ENCODE measurements at places on chromosomes 7 and 10.

- no peak for DNase-seq
Observed at GRCh38 chr7:151927011-151927410, 29.2 kb upstream of the GALNTL5 start.

- DNase-seq = no peak
Observed at GRCh38 chr10:125169915-125170314, 9.6 kb upstream of the CTBP2 start.

DNA sequence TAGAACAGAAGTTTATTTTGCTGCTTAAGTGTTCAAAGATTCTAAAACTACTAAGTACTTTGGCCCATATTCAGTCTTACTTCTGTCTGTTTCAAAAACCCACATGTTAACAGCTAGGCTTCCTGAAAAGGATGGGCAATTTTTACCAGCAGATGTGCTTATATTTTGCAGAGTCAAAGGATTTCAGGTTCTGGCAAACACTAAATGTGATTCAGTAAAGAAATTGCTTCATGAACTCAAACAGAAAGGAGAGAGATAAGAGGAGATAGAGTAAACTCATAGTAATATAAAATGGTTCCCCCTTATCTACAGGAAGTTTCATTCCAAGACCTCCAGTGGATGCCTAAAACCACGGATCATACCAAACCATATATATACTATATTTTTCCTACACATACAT lies 248.5 kb downstream of the AGMO start:
- DNase-seq = no peak

DNA sequence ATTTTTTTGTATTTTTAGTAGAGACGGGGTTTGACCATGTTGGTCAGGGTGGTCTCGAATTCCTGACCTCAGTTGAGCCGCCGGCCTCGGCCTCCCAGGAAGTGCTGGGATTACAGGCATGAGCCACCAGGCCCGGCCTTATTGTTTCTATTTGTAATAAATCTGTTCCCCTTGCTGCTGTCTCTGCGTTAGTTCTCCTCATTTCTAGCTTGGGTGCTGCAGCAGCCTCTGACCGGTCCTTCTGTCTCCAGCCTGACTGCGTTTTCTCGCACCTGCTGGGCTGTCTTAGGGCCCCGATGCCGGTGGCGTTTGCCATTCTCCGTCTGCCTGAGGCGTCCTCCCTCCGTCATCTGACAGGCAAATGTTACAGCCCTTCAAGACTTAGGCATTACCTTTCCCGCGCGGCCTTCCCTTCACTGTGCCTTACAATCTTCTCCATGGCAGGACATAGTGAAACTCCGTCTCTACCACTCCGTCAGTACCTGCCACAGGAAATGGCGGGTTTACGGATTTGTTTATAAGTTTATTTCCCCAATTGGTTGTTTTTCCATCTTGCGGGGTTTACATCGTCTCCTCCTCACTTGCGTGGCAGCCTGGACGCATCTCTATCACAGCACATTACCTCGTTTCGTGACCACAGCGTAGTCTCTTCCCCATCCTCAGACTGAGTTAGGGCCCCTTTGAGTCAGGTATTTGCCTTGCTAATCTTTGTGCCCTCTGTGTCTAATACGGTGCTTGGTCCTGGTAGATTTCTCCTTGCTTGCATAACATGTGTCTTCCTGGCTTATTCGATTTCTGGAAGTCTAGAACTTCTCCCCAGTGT lies 2.3 kb upstream of the GIMAP8 start:
- DNase-seq = no peak

GRCh38 chr10:125768219-125768855 lies 7.3 kb downstream of the MMP21 start:
- no peak for DNase-seq

DNA sequence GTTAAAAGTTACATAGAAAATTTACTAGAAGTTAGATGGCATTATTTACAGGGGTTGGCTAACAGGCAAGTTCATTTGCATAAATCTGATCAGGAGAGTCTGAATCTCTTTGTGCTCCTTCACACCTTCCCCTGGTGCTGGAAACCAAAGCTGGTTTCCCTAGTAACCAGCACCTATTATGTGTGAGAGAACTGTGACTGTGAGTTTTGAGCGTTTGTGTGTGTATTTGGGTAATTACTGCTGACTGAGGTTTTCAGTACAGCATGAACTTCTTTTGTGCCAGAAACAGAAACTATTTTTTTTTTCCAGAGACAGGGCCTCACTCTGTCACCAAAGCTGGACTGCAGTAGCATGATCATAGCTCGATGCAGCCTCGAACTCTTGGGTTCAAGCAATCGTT lies 10.3 kb upstream of the IFIT1B start:
- no peak for DNase-seq

DNA sequence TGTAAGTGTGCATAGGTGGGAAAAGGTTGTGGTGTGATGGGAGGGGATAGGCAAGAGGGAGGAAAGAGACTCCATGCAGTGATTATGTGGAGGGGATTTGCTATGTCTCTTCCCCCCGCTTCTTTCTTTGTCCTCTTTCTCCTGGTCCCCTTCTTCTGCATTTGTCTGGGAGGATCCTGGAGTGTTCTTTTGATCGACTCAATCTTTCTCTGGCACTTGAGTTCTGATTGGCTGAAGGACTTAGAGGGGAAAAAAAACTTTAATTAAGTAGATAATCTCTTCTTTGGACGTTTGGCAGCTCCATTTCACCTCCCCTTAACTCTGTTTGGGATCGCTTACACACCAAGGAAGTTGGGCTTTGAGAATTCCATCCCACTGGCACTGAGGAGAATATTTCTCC lies at the start of gene WNT8B:
TSS of gene WNT8B (plus strand) at position 301 of the 400 bp plus-strand sequence. CDS start 160 bp downstream, outside the sequence.
- DNase-seq = no peak

DNA sequence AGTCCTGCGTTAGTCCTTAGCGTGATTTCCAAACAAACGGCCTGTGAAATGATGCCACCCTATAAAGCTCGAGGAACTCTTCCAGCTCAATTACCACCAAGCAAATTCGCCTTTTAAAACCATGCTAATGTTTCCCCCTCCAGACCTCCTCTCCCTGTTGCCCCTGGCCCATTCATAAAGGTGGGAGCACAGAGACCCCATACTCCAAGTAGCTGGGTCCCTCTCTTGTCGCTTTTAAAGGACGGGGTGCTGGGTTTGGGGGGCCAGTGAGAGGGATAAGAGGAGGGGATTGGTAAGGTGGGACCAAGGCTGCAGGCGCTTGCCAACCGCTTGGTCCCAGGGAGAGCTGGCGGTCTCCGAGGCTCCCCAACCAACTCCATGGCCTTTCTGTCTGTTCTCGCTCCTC lies 1.2 kb downstream of the HMX2 start:
- no peak for DNase-seq

- no peak for DNase-seq
Observed at GRCh38 chr10:106765241-106765754, 399.2 kb downstream of the SORCS1 start.
